ENCODE measurements at places on chromosomes 7 and 10.

- DNase-seq: no peak
These were observed 78.3 kb downstream of the SLC25A40 start for GRCh38 chr7:87797798-87798403.

DNA sequence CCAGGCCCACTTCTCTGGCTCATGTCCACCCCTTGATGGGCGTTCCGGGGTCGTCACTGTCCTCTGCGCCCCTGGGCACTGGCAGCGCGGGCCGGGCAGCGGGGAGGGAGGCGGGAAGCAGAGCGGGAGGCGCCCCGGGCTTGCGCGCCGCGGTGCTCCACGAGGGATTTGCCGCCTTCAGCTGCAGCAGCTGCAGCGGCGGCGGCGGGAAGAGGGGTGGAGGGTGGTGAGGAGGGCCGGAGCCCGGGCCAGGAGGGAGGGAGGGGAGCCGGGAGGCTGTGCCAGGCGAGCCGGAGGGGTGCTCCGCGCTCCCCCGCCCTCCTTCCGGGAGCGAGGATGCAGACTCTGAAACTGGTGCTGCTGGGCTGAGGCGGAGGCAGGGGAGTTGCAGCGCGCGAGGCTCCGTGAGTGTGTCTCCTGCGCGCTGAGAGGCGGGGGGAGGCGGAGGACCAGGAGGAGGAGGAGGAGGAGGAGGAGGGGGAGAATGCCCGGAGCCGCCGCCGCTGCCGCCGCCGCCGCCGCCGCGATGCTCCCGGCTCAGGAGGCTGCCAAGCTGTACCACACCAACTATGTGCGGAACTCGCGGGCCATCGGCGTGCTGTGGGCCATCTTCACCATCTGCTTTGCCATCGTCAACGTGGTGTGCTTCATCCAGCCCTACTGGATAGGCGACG lies at the start of gene LHFPL3:
LHFPL3 (plus strand) TSS at position 308 of the 674 bp plus-strand sequence.
- DNase-seq: no peak

DNA sequence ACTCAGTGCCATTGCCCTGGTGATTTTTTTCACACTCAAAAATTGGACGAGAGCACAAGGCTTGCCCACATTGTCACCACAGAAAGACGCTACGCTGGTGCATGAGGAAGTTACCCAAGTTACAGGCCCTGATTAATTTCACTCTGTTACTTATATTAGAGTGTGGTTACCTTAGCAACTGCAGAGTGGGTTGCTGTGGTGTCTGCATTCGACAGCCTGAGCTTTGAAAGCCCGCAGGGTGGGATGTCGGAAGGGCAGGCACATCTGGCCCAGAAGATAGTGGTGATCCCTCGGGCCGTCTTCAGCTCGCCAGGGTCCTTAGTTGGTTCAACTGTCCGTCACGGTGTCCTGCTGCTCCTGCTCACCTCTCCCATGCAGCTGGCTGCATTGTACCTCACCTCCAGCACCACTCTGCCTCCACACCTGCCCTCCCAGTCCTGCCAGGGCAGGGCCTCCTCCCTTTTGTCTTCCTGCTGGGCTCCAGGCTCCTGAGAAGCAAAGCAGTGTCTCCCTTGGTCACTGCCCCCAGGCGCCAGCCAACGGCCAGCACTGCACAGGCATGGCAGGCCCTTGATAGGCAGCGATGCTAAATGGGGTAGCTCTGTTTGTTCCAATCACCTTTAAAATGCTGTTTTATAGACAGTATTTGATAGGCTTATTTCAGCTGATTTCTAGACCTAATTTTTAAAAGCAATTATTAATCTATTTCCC lies 167.2 kb downstream of the EBF3 start:
- no peak for DNase-seq

GRCh38 chr10:15144788-15145187 lies 23.7 kb downstream of the NMT2 start:
- DNase-seq: no peak

DNA sequence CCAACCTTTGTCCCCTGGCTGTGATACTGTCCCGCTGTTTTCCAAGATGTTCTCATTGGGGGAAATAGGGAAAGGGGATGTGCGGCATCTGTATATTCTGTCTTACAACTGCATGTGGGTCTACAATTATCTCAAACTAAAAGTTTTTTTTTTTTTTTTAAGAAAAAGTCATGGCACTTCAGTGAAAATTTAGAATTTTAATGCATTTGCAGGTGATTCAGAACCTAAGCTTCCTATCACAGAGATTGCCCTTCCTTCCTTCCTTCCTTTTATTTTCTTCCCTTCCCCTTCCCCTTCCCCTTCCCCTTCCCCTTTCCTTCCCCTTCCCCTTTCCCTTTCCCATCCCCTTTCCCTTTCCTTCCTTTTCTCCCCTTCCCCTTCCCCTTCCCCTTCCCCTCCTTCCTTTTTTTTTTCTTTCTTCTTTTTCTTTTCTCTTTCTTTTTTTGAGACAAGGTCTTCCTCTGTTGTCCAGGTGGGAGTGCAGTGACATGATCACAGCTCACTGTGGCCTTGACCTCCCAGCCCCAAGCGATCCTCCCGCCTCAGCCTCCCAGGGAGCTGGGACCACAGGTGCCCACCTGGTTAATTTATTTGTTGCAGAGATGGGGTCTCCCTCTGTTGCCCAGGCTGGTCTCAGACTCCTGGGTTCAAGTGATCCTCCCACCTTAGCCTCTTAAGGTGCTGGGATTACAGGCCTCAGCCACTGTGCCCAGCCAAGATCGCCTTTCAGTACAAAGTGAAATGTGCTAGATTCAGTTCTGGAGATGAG lies 32.0 kb downstream of the JAKMIP3 start:
- DNase-seq: no peak

DNA sequence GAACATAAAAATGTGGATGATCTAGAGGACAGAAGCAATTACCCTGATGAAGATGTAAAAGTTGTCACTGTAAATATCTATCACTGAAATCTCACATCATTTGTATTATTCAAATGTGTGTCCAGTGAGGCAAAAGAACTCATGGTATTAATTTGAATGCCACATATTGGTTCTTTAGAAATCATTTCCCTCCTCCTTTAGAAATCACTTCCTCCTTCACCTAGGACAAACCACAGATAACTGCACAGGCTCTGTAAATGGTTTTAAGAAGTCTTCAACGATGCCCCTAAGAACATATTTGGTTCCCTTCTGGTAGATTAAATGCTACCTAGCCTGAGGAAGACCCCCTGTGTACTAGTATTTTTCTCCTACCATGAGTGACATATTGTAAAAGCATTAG lies 33.1 kb upstream of the ZNF518A start:
- no peak for DNase-seq
